ENCODE measurements at places on chromosomes 11 and 22. TPM values are rescaled to one million over a fixed set of nuclear protein-coding genes. Genes with fewer than 3 reads are reported as not detected.

GRCh38 chr22:40484906-40485669 lies 114.7 kb downstream of the SGSM3 start:
- peak; percentile 47 for DNase-seq

Gene GPR83
- total RNA-seq = under 0.01 TPM

DNA sequence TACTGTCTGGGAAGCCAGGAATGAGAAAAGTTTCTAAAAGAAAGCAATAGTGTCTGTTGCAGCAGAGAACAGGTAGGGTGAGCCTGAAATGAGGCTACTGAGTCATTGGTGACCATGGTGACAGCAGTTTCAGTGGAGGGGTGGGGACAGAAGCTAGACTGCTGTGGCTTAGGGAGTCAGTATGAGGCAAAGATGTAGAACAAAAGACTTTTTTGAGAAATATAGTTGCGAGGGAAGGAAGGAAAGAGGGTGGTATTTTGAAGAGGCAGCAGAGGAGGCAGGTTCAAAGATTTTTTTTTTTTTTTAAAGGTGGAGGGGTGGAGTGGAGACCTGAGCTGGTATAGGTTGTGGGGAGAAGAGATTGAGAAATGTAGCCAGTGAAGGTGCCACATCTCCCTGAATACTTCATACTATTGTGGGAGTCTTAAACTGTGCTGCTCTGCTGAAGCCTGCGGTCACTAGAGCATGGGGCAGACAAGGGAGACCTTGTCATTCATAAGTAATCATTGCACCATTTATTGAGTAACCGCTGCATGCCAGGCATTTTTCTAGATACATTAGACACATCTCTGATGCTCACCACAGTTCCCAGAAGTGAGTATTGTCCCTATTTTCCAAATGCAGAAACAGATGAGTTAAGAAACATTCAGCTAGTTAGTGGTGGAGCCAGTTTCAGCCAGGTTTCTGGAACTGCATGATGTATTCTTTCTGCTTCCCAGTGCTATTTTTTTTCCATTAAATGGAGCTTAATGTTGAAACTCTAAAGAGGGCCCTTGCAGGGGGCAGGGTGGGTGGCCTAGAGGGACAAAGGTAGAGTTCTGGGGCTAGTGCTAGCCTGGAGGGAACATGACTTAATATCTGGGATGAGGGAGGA lies 49.9 kb downstream of the STIM1 start:
- peak; percentile 76 for DNase-seq

Gene CARD16
- total RNA-seq = 7.9 TPM

Gene ISX
- not detected for total RNA-seq

DNA sequence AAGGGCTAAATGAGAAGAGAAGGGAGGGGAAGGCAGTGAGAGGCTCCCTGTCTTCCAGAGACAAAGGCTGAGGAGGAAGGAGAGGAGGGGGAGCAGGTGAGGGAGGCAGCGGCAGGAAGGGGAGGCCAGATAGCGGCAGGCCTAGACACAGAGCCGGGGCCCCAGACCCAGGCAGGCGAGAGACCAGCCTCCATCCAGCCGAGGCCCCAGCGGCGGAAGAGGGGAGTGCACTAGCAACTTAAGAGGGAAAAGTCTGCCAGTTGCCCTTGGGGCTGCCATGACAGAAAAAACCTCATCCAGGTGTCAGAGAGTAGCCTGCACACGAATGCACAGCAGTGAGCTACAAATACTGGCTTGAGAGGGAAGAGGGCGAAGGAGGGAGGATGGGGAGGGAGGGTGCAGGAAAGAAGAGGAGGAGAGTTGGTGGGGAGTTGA lies 46.7 kb downstream of the IGLL1 start:
- peak; percentile 10 for DNase-seq

Gene LRRC56
- 0.28 TPM for total RNA-seq

DNA sequence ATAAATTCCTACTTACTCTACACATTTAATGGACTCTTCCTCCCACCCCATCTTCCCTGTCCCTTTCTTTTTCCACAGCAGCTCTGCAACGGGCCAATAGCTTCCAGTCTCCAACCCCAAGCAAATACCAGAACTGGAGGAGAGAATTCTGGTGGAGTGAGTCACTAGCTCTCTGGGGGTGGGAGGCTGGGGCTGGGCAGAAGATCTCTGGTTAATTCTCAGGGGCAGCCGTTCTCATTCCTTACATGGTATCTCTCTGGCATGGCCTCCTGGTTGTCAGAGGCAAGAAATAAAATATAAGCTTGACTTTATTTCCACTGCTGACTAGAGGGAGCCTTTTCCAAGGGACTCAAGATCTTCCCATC lies 90.4 kb upstream of the PARVA start:
- DNase-seq = peak; percentile 96

GRCh38 chr11:1072821-1073231 lies 1.8 kb upstream of the MUC2 start:
- no peak for DNase-seq

- no peak for DNase-seq
Observed at GRCh38 chr11:128734103-128734831, 40.4 kb downstream of the FLI1 start.

GRCh38 chr11:33559567-33559966 lies 141.1 kb downstream of the C11orf91 start:
- DNase-seq = no peak

DNA sequence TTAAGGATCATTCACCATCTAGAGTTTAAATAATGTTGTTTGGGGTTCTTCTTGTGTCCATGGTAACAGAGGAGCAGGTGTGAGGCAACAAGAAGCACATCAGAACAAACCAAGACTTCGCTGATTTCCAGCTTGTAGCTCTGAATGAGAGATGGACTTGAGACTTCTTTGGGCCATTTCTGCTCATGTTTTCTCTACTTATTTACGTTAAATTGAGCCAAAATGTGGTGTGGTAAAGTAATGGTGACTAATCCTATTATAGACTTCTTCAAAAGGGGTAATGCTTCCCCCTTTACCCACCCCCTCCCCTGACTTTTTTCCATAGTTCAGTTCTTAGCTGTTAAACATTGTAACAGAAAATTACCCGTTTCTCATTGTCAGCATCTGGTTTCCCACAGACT lies 65.2 kb downstream of the CSTPP1 start:
- DNase-seq = peak; percentile 41

GRCh38 chr11:93515441-93516025 lies 27.7 kb downstream of the SMCO4 start:
- no peak for DNase-seq

Data from IMR-90 (cell line).